AG09309 (cell line): ENCODE measurements at places on chromosomes 5 and 9.

- DNase-seq = no peak
These were observed 121.2 kb downstream of the RAB3C start for GRCh38 chr5:58703925-58704555.

DNA sequence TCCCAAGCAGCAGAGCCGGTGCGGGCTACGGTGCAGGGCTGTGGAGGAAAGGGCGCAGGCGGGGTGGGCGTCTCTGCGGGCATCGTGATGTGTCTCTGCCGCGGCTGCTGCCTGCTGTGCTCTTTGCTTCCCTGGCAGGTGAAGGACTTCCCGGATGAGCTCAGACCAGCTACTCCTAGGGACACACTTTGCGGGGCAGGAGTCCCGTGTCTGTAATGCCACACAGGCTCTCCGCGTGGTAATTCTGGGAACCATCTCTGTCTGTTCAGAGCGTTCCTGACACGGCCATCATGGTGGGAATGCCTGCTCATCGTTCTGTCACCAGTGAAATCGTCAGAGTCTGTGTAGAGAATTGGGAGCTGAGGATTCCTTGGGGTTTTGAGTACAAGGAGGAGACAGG lies 235.5 kb downstream of the FANCC start:
- no peak for DNase-seq

- DNase-seq = no peak
These were observed 7.6 kb upstream of the PLPP6 start for GRCh38 chr9:4654538-4654937.

DNA sequence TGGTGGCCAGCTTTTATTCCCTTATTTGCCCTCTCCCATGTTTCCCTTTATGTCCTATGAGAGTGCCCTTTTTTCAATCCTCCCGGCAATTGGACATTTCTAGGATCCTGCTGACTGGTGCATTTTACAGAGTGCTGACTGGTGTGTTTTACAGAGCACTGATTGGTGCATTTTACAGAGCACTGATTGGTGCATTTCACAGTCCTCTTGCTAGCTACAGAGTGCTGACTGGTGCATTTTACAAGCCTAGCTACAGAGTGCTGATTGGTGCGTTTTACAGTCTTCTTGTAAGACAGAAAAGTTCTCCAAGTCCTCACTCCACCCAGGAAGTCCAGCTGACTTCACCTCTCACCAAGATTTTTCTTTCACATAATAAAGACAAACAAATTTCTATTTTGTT lies 15.4 kb upstream of the FANCC start:
- DNase-seq = no peak

- no peak for DNase-seq
These were observed 910 bp downstream of the TRIM14 start for GRCh38 chr9:98117984-98118639.

- no peak for DNase-seq
These were observed 1938.7 kb upstream of the NUDT12 start for GRCh38 chr5:105501315-105501714.

GRCh38 chr9:133709015-133709611 lies 29.0 kb downstream of the SARDH start:
- no peak for DNase-seq

GRCh38 chr5:42813533-42813932 lies 1.8 kb upstream of the SELENOP start:
- no peak for DNase-seq

- DNase-seq = no peak
These were observed 83.4 kb downstream of the RAPGEF1 start for GRCh38 chr9:131656356-131657036.
